ENCODE measurements at places on chromosomes 6 and 20. TPM values are rescaled to one million over a fixed set of nuclear protein-coding genes. Genes with fewer than 3 reads are reported as not detected.

Gene MYBL2
- 0.47 TPM for total RNA-seq

Gene RHAG
- total RNA-seq = not detected

Gene CDH26
- total RNA-seq = 1.4 TPM

Gene HLA-DQB1
- 0.16 TPM for total RNA-seq

Gene LKAAEAR1
- 0.78 TPM for total RNA-seq

Gene MARCKS
- total RNA-seq = 337 TPM

Gene SEMG2
- total RNA-seq = not detected

Gene FKBP1C
- 0.31 TPM for total RNA-seq

Gene FUT9
- total RNA-seq = 97.0 TPM

Gene SSTR4
- total RNA-seq = not detected

Gene BCAS4
- 9.8 TPM for total RNA-seq

Gene ZNF184
- total RNA-seq = 30.3 TPM

Data from occipital lobe (tissue), 3 donors.